Choroid plexus epithelial cell (primary cell): ENCODE measurements at places on chromosomes 2 and 18.

- no peak for DNase-seq
These were observed 47.5 kb downstream of the PTPN2 start for GRCh38 chr18:12836551-12836950.

DNA sequence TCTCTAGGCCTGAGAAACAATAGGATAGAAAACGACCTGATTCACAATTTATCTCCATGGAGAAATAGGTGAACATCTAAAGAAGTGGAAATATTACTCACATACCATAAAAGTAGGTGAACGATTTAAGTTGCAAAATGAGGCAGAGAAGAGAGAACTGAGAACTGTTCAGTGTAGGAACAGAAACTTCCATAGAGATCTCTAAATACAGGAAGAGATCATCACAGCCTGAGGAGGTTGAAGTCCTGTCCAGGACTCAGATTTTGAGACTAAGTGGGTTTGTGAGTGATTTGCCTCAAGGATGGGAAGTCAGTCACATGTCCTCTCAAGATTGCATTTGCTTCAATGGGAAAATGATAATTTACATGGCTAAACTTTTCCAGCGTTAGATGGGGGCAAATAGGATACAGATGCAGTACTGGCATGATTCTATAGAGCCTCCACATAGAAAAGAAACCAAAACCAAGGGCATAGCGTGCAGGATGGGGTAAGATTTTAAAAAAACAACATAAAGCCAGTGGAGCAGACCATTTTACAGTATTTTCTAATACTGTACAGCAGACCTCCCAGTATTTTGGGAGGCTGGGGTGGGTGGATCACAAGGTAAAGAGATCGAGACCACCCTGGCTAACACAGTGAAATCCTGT lies 68.8 kb downstream of the MEP1B start:
- DNase-seq = no peak

- DNase-seq = peak; percentile 81
These were observed 216.4 kb upstream of the OSR1 start for GRCh38 chr2:19574778-19575260.

GRCh38 chr18:32093102-32093511 lies 1.4 kb downstream of the RNF138 start:
- peak; percentile 69 for DNase-seq

DNA sequence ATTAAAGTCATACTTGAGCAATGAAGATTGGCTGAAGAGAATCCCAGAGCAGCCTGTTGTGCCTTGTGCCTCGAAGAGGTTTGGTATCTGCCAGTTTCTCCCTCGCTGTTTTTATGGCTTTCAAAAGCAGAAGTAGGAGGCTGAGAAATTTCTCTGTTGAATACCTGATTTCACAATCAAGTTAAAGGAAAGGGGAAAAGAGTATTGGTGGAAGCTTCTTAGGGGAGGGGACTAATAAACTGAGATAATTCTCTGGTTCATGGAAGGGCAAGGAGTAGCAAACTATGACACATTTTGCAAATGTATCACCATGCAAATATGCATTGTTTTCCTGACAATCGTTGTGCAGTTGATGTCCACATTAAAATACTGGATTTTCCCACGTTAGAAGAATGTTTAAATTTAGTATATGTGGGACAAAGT lies at the start of gene IL1B:
Gene IL1B, minus strand, starts transcription at position 85 of the 423 bp plus-strand sequence. CDS start 550 bp downstream, outside the sequence.
- DNase-seq = peak; percentile 85

GRCh38 chr2:159149747-159150146 lies 136.8 kb downstream of the WDSUB1 start:
- DNase-seq = no peak

DNA sequence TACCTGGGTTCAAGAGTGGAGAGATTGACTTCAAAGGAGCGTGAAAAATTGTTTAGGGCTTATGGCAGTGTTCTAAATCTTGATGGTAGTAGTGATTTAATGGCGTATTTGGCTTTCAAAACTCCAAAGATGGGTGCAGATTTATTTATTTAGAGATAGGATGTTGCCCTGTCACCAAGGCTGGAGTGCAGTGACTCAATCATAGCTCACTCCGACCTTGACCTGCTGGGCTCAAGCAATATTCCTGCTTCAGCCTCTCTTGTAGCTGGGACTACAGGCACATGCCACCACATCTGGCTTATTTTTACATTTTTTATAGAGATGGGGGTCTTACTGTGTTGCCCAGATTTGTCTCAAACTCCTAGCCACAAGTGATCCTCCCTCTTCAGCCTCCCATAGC lies 52.5 kb downstream of the FAM117B start:
- no peak for DNase-seq

GRCh38 chr2:150675807-150676206 lies 188.3 kb upstream of the RND3 start:
- no peak for DNase-seq

GRCh38 chr2:12064153-12064552 lies 317.7 kb downstream of the LPIN1 start:
- peak; percentile 23 for DNase-seq

- peak; percentile 31 for DNase-seq
These were observed 17.4 kb upstream of the GAL3ST2 start for GRCh38 chr2:241759067-241759807.

- no peak for DNase-seq
These were observed 7.3 kb downstream of the MAP4K3 start for GRCh38 chr2:39429746-39430145.

DNA sequence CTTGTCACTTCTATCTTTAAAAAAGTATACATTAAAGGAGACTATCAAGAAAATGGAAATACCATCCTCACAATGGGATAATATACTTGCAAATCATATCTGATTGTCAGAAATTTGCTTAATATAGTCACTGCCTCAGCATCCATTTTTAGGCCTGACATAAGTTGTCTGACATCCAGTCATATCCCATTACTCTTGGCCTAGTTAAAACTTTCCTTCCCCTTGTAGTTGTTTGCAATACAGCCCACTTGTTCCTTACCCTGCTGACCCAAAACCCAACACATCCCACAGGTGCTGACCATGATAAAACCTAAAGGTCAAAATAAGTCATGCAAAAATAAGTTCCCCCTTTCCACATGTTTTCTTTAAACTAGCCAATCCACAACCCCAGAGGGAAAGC lies 3.6 kb upstream of the ARHGEF33 start:
- DNase-seq = no peak

DNA sequence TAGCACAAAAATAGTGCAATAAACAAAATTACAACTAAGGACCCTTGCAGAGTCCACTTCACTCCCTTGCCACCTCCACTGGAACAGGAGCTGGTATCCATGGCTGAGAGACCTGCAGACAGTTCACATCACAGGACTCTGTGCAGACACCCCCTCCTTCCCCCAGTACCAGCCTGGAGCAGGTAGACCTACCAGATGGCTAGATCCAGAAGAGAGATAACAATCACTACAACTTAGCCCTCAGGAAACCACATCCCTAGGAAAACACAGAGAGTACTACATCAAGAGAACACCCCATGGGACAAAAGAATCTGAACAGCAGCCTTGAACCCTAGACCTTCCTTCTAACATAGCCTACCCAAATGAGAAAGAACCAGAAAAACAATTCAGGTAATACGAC lies 49.8 kb downstream of the FBXO15 start:
- DNase-seq = no peak

DNA sequence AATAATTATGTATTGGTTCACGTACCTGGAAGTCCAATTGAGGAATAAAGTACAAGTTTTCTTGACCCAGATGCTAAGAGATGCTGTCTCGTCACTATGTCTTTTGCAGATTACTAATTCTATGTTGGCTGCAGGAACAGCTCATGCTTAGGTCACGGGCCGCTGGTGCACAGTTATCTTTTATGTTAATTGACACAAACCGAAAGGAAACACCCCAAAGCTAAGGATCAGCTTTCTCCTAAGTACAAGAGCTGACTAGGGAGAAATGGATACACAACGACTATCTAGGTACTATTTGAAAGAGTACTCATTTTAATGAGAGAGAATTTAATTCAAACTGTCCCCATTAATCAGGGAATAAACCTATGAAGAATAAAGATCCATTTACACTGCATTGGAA lies 217.7 kb upstream of the SLC35G4 start:
- no peak for DNase-seq

- DNase-seq = no peak
These were observed at the start of gene KRTCAP3 for GRCh38 chr2:27441958-27442919. TSS of gene KRTCAP3 (plus strand) at chr2:27442381. CDS start at chr2:27442413, 32 bp downstream.

DNA sequence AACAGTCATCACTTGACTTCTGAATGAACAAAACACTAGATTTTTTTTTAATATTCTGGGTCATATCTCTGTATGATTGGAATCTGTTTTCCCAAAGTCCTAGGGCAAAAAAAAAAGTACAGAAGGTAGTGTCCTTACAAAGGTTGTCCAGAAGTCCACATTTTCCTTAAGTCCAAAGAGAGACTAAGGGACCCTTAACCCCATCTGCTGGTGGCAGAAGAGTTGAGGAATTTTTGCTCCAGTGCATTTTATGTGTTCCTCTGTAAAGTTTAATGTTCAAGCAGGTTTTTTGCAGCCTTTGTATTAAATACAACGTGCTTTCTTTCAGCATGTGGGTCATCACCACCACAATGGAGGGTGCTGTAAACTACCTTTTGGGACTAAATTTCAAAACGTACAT lies 215.9 kb downstream of the SP3 start:
- peak; percentile 66 for DNase-seq

DNA sequence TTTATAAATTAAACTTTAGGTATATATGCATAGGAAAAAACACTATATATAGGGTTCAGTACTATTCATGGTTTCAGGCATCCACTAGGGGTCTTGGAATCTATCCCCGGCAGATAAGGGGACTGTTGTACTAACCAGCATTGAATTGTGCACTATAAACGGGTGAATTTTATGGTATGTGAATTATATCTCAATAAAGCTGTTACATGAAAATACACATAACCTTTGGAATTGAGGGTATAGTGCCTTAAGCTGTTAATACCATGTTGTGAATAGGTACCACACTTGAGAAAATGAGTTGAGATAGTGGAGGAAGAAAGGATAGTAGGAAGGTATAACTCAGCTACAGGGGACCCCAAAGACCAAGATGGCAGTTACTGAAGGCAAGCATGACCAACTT lies 167.3 kb downstream of the HAUS1 start:
- no peak for DNase-seq

GRCh38 chr2:70685771-70686171 lies 82.2 kb downstream of the ADD2 start:
- no peak for DNase-seq

DNA sequence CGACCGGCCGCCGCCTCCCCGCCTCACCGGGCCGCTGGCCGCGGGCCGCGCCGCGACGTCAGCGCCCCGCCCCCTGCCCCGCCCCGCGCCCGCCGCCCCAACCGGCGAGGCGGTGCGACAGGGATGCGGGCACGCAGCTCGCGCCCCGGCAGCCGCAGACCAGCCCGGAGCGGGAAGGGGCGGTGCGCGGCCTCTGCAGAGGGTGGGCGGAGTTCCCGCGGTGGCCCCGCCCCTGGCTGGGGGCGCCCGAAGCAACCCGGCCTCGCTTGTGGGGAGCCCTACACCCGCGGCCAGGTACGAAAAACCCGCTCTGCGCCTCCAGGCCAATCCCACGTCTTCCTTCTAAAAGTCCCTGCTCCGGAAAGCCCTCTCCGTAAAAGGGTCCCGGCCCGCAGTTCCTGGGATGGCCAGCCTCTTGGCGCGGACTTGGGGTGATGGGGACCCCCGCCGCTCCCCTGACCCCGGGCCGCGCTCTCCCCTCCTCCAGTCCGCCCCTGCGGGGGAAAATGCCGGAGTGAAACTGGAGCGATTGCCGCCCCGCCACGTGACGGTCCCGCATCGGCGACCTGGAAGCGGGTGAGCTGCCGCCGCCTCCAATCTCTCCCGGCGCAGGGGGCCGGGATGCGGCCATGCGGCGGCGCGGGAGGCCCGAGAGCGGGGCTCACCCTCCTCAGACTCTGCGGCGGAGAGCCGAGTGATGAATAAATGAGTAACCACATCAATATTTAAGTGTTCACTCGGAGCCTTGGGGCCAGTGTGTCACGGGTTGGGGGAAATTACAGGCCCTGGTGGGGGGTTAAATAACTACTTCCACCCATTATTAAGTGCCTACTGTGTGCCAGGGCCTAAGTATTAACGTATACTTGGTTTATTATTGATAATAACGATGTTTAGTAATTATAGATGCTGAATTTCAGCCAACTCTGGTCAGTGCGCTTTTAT lies at the start of gene RAB11FIP5:
Gene RAB11FIP5, minus strand, starts transcription at position 36 of the 942 bp plus-strand sequence. CDS start 171 bp downstream, outside the sequence.
- peak; percentile 85 for DNase-seq

DNA sequence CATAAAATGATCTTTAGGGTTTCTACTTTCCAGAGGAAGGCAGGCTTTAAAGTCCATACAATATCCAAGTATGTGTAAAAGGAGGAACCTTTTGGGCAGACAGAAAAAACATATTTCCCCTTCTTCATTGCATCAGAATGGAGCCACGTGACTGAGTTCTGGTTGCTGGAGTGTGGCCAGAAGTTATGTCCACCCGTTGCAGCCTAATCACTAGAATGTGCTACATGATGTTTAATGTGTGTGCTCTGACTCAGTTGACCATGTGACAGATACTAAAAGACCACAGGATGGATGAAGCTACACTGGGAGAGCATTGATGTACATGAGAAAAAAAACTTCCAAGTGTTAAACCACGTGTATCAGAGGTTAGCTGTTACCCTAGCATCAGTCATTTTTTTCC lies 460.9 kb downstream of the RIT2 start:
- DNase-seq = peak; percentile 12

DNA sequence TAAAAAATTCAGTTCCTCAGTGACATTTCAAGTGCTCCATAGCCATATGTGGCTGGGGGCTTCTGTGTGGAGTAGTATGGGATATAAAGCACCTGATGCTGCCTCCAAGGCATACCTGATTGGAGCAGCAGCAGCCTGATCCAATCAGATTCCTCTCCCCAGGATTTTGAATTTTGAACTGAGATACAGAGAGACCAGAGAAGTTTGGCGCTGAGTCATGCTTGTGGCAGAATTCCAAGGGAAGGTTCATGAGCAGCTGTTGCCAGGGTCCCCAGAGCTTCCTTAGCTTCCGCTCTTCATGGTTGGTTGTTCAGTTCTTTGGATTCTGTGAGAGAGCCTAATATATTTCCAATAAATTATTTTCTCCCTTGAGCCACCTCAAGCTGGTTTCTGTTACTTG lies 29.0 kb upstream of the CFAP36 start:
- peak; percentile 93 for DNase-seq

- DNase-seq = no peak
These were observed 93.9 kb downstream of the ACKR3 start for GRCh38 chr2:236663287-236664101.

DNA sequence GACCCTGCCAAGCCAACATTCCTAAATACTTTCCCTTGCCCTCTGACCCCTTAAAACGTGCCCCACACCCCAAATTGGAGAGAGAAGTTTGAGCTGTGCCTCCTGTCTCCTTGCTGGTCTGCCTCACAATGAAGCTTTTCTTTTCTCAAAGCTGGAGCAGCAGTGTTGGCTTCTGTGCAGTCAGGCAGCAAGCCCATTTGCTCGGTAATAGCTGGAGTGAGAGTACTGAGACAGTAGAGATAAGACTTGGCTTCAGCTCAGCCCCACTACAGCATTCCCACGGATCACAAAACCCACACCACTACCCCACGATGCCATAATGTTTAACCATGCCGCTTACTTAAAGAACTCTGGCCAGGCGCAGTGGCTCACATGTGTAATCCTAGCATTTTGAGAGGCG lies 73.0 kb downstream of the NCAPH start:
- DNase-seq = peak; percentile 52

DNA sequence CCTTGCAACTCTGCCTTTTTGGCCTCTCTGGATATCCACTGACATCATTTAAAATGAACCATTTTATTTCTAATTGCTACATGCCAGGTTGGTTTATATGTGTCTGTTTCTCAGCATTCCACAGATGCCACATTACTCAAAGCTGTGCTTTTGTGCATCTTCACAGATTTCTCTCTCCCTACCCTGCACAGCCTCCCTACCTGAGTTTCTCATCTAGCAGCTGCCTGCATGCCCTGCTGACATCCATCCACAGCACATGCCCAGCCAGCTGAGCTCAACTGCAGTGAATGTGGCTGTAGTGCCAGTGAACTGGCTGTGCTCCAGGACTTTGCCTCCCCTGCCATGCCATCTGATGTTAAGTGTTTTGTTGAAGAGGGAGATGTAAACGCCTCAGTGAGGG lies 44.5 kb downstream of the PKP4 start:
- DNase-seq = no peak
